Stimulated activated naive CD8-positive, alpha-beta T cell treated with anti-CD3 and anti-CD28 coated beads, Interleukin-15, amount 100 ng/mL, for 72 hours (primary cell): ENCODE measurements at places on chromosomes 2 and 18.

DNA sequence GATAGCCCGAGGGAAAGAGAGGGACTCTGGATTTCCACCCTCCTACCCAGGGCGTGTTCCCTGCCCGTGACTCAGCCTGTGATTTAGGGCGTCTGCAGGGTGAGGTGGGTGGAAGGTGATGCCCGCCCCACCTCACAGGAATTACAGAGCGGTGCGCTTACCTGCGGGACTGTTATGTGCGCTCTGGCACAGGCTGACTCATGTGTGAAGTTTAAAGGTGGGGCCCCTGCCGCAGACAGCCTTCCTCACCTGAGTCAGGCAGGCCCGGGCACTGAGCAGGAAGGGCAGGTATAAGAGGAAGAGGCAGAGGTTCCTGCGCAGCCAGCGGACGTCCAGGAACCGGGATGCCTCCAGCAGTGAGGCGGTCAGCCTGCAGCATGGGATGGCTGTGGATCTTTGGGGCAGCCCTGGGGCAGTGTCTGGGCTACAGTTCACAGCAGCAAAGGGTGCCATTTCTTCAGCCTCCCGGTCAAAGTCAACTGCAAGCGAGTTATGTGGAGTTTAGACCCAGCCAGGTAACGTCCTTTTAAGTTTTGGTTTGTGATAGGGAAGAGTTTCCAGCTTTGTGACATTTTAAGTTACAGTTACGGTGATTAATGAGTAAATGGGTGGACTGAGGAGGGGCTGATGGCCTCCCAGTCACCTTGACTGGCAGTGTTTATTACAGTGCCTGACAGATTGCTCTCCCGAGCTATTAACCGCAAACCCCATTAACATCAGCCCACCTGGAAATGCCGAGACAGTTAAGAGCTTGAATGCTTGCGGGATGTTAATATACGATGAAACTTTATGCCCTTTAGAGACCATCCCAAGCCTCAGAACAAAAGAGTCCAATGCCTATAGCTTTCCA is 141.6 kb upstream of the TTC39C start:
- no peak for DNase-seq

- no peak for DNase-seq
Observed at GRCh38 chr2:169670215-169670651, 24.0 kb downstream of the CFAP210 start.

GRCh38 chr2:227616631-227617030 is 667 bp upstream of the SCYGR4 start:
- DNase-seq, result no peak

GRCh38 chr2:197071790-197072436 is 145.4 kb upstream of the PGAP1 start:
- no peak for DNase-seq

GRCh38 chr18:22822024-22822423 is 111.1 kb upstream of the RBBP8 start:
- DNase-seq, result no peak

GRCh38 chr2:149629026-149629425 is 41.5 kb upstream of the MMADHC start:
- DNase-seq, result no peak

GRCh38 chr2:101159526-101159925 is 8.3 kb upstream of the TBC1D8 start:
- DNase-seq, result no peak

GRCh38 chr18:12086677-12087470 is 6.8 kb upstream of the ANKRD62 start:
- DNase-seq, result no peak

GRCh38 chr2:143936848-143937722 is 582.8 kb downstream of the ZEB2 start:
- DNase-seq, result peak; percentile 36

GRCh38 chr2:43086451-43087221 is 139.8 kb downstream of the ZFP36L2 start:
- DNase-seq, result no peak

GRCh38 chr2:172416447-172417058 is 10.8 kb upstream of the ITGA6 start:
- DNase-seq, result no peak

GRCh38 chr2:182324665-182325064 is 102.2 kb downstream of the PDE1A start:
- DNase-seq, result no peak

DNA sequence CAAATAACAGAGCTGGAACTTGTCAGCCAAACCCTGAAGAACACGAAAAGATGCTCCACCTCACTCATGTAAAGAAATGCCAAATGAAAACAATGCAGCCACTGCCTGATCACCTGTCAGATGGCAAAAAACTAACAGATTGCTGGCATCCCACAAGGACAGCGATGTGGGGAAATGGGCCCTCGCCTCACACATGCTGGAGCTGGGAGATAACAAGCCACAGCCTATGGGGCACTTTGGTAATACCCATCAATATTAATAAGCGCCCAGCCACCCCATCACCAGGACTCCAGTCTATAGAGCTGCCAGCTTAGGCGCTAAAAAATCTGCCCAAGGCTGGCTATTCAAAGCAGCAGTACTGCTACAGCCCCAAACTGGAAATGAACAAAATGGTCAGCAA is 27.0 kb downstream of the TFCP2L1 start:
- DNase-seq, result no peak

DNA sequence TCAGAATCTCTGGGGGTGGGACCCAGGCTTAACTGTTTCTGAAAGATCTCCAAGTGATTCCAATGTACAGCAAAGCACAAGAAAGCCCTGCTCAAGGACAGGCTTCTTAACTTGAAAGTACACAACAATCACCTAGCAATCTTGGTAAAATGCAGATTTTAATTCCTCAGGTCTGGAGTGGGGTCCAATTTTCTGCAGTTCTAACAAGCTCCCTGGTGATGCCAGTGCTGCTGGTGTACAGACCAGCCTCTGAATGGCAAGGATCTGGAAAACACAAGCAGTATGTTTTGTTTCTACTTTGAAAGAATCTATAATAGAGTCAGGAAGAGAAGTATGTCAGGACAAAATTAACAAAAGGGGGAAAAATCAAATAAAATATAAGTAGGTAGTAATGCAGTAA is 7.8 kb upstream of the TMEM163 start:
- no peak for DNase-seq

- DNase-seq, result no peak
Observed at GRCh38 chr2:3188405-3188946, 189.1 kb downstream of the EIPR1 start.
